ENCODE measurements at places on chromosomes 7 and 10.

DNA sequence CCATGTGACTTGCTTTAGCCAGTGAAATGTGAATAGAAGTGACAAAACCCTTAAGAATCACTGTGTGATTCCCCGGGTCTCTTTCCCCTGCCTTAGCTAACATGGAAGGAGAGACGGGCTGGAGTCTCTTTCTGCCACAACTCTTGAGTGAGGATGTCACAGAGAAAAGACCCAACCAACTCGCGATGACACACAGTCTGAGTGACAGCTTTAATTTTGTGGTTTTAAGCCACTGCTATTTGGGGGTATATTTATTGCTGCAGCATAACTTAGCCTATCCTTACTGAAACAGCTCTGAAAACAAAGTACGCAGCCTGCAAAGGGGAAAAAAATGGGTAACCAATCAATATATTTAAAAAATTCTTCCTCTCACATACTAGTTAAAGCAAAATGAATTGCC, 319.4 kb downstream of the CALN1 start:
- no peak for DNase-seq

DNA sequence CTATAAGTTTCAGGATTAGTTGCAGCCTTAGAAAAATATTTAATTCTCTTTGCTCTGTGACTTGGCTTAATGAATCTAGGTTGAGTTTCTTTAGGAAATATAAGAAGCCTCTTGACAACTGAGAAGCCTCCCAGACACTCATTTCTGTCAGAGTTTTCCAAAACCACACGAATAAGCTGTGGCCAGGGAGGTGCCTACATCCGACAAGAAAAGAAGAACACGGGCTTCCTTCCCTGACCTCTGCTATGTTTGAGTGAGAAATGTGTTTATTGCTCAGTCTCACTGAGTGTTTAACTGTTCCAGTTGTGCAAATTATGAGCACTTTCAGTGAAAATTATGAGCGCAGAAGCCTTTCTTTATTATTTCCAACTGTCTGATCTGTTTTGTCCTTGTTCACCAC, 105.0 kb downstream of the TRIL start:
- peak; percentile 20 for DNase-seq

- no peak for DNase-seq
Measured at GRCh38 chr10:38043516-38043915, 33.0 kb downstream of the ZNF33A start.

DNA sequence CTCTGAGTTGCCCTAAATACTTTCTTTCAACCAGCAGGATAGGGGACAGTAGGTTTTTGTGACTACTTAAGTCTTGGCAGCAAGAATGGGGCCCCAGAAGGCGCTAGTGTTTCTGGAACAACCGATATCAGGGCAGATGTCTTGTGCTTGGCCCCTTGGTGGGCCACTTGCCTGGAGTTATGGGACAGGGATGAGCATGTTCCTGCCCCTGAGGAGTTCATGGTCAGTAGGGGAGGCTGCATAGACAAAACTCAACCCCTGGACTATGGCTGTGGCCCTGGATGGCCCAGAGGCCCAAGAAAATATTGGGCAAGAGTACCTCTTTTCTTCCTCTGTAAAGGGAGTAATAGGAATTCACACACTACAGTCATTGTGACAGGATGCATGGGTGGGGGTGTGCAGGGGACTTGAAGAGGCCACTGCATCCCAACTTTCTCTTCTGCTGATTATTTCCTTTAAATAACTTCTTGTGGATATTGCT, 57.7 kb upstream of the IGFBP3 start:
- no peak for DNase-seq

GRCh38 chr10:5433182-5433581, 20.8 kb downstream of the NET1 start:
- DNase-seq: no peak

DNA sequence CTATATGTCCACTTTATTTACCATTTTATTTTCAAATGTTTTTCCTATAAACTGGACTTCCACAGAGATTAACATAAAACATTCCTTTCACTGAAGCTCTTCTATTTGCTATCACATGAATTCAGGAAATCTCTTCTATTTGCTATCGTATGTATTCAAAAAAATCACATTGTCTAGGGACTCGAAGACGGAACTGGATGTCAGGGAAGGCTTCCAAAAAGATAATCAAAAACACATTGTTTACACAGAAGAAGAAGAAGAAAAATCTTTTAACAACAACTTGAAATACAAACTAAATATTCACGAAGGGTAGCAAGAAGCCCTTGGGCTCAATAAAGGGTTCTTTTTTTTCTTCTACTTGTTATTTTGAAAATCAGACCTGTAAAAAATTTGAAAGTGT, 426.1 kb upstream of the LRRN3 start:
- DNase-seq: no peak

- DNase-seq: no peak
Measured at GRCh38 chr7:11625669-11626068, 206.3 kb downstream of the THSD7A start.

DNA sequence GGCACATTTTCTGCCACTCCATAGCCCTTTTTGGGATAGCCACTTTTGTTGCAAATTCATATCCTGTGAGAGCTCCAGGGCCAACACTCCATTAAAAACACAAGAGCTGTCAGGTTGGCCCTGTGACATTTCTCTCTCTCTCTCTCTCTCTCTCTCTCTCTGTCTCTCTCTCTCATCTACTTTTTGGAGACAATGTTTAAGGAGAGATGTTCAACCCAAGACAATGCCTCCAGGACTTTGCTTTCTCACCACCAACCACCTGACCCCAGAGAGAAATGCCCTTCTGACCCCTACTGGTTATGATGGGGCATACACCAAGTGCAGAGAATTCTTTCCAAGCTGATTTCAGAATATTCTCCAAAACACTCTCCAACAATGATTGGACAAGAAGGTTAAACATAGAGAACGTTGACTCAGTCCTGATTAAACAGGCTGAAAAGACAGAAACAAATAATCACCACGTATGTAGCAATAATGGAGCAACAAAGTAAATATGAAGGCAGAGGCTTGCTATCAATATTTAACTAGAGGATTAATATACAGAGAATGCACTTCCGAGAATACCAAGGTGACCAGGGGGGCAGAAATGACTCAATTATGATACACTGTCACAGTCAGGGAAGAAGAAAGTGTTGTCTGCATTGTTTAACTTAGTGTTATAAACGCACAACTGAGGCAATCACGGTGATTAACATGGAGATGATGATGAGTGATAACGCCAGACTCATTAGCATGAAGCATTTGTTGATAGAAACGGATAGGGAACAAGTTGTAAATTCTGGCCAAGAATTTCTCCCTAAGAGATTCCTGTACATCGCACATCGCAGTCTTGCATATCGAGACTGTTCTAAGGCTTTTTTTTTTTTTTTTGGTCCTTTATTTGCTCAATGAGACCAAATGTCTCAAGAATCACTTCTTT, 178.5 kb downstream of the NRP1 start:
- DNase-seq: peak; percentile 60

DNA sequence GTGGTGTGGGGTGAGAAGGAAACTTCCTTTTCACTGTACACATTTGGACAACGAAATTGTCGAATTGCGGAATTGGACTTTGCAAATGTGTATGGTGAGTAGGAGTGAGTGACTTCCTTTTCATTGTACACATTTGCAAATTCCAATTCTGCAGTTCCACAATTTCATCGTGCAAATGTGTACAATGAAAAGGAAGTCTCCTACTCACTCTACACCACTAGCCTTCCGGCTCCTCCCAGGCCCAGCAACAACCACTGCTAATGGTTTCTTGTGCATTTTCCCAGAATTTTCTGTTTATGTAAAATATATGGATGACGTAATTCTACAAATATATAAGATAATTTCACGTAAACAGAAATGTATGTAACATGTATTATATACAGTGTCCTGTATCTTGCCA, 118.5 kb downstream of the ARL4A start:
- DNase-seq: no peak

GRCh38 chr10:71177651-71178199, 34.6 kb upstream of the UNC5B start:
- DNase-seq: no peak

DNA sequence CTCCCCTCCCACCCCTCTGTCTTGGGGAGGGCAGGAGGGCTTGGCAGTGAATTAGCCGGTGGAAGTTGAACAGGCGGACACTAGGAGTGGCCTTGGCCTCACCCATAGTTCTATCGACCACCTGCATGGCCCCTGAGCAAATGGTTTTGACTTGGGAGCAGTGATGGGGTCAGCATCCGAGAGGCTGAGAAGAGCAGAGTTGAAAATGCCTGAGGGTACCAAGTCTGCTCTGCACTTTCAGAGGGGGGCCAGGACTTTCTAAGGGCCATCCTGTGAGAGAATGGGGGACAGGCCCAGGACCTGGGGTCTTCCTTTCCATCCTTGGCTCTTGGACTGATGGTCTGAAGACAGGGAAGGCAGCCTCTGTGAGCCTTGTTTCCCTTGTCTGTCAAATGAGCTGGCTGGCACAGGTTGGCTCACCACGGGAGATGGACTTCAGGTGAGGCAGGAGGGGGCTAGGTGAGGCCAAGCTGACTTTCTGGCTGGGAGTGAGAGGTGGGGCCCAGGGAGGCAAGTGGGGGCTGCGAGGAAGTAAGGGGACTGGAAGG, 29.4 kb downstream of the CDH23 start:
- DNase-seq: no peak

GRCh38 chr7:78099715-78100394, 301.3 kb downstream of the PHTF2 start:
- DNase-seq: no peak

DNA sequence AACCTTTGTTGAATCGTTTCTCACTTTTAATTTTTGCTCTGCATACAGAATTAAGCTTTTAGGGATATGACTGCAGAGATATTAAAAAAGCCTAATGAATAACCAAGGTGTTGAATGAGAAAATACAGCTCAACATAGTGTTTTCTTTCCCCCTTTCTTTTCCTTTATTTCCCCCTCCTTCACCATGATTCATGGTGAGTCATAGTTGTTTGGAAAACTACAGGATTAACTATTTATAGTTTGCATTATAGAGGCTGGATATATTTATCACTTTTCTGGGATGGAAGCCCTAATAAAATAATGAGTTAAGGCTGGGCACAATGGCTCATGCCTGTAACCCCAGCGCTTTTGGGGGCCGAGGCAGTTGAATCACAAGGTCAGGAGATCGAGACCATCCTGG, 115.0 kb downstream of the DNAJB9 start:
- DNase-seq: no peak

GRCh38 chr10:104146882-104147281, 24.9 kb downstream of the SFR1 start:
- DNase-seq: peak; percentile 8

- DNase-seq: peak; percentile 21
Measured at GRCh38 chr7:2522780-2523433, 3.3 kb downstream of the LFNG start.

DNA sequence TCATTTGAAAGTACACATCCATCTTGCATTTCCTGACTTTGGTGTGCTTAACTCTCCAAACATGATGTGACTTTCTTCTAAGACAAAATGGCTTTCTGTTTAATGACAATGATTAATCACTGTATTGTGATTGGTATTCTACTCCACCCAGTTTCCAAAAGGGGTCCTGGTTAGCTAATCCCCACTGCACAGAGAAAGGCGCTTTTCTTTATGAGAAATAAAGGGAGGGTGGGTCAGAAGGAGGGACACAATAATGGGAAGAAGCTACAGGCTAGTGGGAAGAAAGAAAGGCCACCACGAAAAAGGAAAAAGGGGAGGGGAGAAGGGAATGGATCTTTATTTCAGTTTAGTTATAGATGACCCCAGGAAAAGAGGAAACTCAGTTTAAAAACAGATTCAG, 69.2 kb downstream of the PRTFDC1 start:
- DNase-seq: no peak

DNA sequence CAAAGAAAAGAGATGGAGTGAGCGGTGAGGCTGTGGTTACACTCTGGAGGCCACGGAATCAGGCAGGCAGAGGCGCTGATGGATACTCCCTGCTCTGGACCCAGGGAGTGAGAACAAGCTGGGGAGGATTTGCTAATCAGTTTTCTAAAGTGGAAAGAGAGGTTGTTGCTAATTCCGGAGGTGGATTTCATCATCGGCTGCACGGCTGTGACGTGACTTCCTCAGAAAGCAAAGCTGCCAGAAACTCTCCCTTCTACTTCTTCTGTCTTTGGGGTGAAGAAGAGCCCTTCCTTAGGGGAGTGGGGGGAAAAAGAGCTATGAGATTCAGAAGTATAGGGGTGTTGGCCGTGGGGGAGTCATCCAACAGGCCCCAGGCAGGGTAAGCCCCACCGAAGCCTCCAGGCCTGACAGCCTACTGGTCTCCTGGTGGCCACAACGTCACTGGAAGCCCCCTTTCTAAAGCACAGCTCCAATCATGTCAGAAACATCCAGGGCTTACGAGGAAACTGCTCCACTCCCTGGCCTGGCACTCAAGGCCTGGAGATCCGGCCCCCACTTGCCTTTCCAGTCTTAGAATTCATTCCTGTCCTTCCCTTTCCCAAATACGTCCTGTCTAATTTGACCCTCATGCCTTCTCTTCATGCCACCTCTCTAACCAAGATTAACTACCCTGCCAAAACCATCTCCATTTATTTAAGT, 114.5 kb downstream of the HIP1 start:
- no peak for DNase-seq

GRCh38 chr10:44030738-44031137, 354.2 kb downstream of the CXCL12 start:
- DNase-seq: no peak

DNA sequence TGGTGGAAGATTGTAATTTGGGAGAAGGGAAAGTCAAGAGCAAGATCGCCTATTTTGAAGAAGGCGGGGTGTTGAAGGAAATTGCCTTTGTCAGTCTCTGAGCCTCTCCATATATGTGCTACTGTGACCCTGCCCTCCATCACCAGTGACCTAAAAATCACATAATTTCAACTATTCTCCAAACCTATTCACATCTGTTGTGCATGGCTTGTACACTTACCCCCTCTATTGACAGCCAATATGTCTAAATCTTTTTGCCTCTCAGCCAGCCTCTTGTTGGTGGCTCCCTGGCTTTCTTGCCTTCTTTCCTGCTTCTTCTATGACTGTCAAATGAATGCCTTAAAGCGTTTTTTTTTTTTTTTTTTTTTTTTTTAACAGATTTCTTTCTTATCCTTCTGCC, 295.6 kb downstream of the AUTS2 start:
- peak; percentile 78 for DNase-seq

DNA sequence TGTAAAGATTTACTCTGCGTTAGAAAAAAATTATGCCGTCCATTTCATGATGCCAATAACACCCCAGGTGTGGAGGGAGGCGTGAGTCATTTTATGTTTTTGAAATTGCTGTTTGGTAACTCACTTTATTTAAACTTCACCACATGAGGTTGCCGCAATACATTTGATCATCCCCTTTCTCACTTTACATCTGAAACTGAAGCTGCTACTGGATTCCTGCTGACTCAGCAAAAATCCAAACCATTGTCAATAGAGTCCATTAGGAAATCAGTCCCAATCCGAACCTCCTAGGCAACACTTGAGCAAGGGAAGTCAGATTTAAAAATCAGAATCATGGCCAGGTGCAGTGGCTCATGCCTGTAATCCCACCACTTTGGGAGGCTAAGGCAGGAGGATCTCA, 136.6 kb upstream of the SVIL start:
- DNase-seq: no peak
